B cell (primary cell): ENCODE measurements at places on chromosomes 2 and 18. TPM values are rescaled to one million over a fixed set of nuclear protein-coding genes. Genes with fewer than 3 reads are reported as not detected.

The SERPINB4 gene
- polyA plus RNA-seq: not detected in 2 replicates

The RPS27A gene
- polyA plus RNA-seq: 2,956 and 3,107 TPM in 2 replicates

The SEMA4F gene
- 4.5 and 5.4 TPM in 2 replicates for polyA plus RNA-seq

The HRH4 gene
- 0.03 TPM in 1 of 2 replicates, not detected in the other for polyA plus RNA-seq

The PDE1A gene
- 0.06 and 0.07 TPM in 2 replicates for polyA plus RNA-seq

The ARHGAP28 gene
- not detected in 2 replicates for polyA plus RNA-seq

The GCG gene
- not detected in 2 replicates for polyA plus RNA-seq

The AP1S3 gene
- polyA plus RNA-seq: 4.8 and 7.2 TPM in 2 replicates

The NEUROD1 gene
- polyA plus RNA-seq: not detected in 2 replicates

The DNAH6 gene
- 0.01 and 0.30 TPM in 2 replicates for polyA plus RNA-seq

The KANSL1L gene
- polyA plus RNA-seq: 7.3 and 14.9 TPM in 2 replicates

The AMER3 gene
- polyA plus RNA-seq: not detected in 2 replicates

The RGPD4 gene
- not detected in 2 replicates for polyA plus RNA-seq

The SERPINB2 gene
- 0.25 and 1.1 TPM in 2 replicates for polyA plus RNA-seq

The SLC14A1 gene
- polyA plus RNA-seq: 3.4 and 6.4 TPM in 2 replicates

The KCNJ3 gene
- polyA plus RNA-seq: 0.01 TPM in 1 of 2 replicates, not detected in the other

The RAB6D gene
- polyA plus RNA-seq: not detected in 2 replicates

The TUBA4B gene
- 0.12 TPM in 1 of 2 replicates, not detected in the other for polyA plus RNA-seq

The GREB1 gene
- 0.04 and 0.07 TPM in 2 replicates for polyA plus RNA-seq

The MXD1 gene
- polyA plus RNA-seq: 16.0 and 40.6 TPM in 2 replicates

The UGT1A8 gene
- not detected in 2 replicates for polyA plus RNA-seq

The SPATS2L gene
- polyA plus RNA-seq: 0.13 and 0.27 TPM in 2 replicates

The AQP12A gene
- not detected in 2 replicates for polyA plus RNA-seq

The SGO2 gene
- polyA plus RNA-seq: 0.89 and 0.98 TPM in 2 replicates

The EML6 gene
- polyA plus RNA-seq: 30.0 and 42.5 TPM in 2 replicates
